CMK (cell line): ENCODE measurements at places on chromosomes 3 and 15.

DNA sequence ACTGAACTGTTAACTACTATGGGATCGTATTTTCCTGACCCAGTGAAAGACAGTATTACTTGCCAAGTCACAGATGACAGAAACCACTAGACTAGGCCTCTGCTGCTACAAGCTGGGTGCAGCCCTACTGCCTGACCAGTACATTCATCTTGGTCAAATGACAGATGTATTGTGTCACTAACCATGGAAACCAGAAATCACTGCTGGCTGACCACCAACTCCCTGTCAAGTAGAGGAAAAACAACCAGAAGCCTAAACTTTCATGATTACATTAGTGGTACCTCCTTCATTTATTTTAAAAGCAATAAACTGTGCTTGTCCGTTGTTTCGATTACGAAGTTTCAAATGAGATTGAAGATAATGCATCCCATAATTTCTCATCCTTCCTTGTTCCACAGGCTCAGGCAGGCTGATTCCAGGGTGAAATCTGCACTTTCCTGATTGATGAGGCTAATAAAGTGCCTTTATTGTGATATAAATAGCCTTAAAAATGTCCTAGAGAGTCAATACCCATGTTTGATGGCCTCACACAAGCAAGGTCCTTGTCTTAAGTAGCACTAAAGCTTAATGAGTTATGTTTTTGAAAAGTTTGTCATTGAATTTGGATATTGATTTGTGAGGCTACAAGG lies 309.7 kb downstream of the LSAMP start:
- no peak for DNase-seq

DNA sequence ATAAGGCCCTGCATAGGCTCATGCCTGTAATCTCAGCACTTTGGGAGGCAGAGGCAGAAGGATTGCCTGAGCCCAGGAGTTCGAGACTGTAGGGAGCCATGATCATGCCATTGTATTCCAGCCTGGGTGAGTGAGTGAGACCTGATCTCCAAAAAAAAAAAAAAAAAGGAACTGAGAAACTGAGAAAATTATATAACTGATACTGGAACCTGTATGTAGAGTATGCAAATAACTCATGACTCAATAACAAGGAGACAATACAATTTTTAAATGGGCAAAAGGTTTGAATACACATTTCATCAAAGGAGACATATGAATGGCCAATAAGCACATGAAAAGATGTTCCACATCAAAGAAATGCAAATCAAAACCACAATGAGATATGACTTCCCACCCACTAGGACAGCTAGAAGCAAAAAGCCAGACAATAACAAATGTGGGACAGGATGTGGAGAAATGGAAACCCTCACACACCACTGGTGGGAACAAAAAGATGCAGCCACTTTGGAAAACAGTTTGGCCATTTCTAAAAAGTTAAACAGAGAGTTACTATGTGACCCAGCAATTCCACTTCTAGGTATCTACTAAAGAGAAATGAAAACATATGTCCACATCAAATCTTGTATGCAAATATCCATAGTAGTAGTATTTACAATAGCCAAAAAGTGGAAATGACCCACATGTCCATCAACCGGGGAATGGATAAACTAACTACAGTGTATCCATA lies 70.7 kb downstream of the IQSEC1 start:
- no peak for DNase-seq

DNA sequence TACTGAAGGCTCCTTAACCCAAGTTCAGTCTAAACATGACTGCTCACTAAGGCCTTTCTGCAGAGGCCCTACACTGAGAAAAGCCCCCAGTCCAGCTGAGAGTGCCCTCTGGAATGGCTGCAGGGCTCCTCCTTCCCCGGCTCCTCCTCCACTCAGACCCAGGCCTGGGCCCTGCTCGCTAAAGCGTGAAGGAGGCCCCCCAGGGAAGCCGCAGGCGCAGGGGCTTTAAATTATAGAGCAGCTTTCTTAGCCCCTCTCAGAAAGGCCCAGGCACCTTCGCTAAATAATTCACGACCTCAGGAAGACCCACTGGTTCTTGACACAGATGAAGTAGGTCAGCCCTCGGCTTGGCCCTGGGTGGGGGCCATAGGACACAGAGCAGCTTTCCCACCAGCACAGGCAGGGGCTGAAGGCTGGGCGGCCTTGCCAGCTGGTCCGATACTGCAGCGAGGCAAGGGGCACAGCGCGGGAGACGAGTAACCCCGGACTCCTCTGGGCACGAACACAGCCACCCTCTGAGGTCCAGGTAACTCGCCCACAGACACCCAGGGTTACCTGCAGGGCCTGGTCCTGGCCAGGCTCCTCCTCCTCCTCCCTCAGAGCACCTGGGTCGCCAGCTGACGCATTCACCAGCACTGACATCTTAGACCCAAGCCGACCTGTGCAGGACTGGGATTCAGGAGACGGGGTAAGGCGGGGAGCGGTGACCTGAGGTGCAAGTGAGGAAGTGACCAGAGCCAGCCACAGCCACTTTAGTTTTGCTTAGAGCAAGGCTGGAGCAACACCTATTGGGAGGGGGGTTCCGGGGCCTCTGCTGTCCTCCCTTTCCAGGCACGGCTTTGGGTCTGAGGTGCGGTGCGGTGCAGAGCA lies 36.9 kb downstream of the RBPMS2 start:
- no peak for DNase-seq

DNA sequence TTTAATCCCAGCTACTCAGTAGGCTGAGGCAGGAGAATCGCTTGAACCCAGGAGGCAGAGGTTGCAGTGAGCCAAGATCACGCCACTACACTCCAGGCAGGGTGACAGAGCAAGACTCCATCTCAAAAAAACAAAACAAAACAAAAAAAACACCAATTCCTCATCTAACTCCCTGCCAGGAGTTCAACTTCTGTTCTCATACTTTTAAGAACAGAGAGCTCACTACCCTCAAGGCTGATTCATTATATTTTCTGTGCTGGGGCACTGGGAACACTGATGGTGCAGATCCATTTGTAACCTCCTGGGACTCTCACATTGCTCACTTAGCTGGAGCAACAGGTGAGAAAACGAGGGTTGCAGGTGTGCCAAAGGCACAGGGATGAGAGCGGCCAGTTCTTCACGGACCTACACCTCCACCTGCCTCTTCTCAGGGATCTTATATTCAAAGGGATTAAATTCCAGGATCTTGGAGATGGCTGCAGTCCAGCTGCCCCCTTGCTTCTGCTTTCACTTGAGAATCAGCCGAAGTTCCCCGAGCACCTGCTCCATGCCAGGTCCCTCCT lies 12.3 kb upstream of the CSK start:
- DNase-seq, result no peak

DNA sequence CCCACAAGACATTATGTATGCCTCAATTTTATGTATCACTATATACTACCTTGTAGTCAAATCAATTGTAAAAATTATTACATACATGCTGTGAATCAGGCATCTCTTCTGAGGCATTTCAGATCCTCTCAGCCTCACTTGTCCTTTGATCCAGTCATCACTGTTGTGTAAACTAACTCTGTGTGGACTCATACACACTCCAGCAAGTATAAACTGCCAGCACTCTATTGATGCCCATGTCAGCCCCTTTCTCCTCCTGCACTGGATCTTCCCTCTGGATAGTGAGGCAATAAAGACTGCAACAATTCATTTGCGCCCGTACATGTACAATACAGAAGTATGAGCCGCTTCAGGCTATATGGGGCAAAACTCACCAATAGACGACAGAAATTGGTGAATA lies 364.7 kb upstream of the TGFBR2 start:
- DNase-seq, result no peak

DNA sequence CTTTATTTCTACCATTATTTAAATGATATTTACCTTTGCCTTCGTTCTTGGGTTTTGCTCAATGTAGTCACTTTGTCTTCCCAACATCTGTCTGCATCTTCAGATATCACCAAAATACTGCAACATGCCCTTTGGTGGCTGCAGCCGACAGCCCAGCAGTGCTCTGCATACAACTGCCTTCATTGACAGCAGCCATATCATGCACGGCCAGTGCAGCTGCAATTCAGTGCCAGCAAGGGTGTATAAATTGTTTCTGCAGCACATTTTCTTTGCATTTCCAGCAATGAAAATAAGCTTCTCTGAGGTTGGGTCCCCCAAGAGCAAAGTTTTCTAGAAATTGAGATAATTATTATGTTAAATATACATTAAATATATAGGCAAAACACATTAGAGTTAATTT lies 6.0 kb upstream of the PLSCR5 start:
- DNase-seq, result no peak

DNA sequence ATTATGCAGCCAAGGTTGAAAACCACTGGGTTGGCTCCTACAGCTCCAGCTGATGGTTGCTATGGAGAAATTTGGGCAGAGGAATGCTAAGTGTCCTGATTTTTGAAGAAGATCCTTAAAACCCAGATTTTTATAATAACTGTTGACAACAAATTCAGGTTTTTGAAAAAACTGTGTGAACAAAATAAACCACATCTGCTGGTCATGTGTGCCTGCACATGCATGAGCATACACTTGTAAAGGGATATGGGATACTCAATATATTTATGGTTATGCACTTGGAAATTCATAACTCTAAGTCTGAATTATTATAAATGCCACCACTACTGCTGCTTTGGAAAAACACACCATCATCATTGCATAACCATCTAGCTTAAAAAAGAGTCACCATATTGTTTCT lies 133.7 kb downstream of the THRB start:
- DNase-seq, result no peak

GRCh38 chr15:88908123-88908522 lies 5.1 kb downstream of the MFGE8 start:
- DNase-seq, result no peak

GRCh38 chr3:143135150-143135549 lies 15.6 kb downstream of the CHST2 start:
- no peak for DNase-seq

DNA sequence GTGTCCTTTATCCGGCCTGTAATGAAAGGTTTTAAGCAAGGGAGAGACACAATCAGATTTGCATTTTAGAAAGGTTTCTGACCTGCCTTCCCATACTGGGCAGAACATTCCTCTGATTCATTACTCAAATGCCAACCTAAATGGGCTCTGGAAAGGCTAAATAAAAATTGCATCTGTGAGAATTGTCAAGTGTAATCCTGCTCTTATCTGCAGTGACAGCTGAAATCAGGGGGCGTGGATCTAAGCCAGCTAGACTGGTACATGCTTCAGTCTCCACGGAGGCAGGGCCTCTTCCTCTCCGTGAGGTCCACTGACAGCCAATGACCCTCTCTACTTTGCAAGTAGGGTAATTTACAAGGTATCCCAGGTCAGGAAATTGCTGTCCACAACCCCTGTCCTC lies 32.5 kb upstream of the MINAR1 start:
- no peak for DNase-seq

DNA sequence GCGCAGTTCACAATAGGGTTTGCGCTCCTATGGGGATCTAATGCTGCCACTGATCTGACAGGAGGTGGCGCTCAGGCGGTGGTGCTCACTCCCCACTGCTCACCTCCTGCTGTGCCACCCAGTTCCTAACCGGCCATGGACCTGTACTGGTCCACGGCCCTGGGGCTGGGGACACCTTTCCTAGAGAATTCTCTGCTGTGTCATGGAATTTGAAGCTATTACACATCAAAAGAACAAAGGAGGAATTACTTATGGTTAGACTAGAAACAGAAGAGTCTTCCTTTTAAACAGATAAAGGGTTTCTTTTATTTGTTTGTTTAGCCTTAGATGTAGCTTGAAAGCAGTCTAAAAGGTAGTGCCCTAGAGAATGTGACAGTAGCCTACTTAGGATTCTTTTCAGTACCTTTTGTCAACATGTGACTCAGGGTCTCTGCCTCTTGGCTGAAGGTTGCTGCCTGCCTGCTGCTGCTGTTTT lies 50.3 kb downstream of the PAK2 start:
- DNase-seq, result no peak

DNA sequence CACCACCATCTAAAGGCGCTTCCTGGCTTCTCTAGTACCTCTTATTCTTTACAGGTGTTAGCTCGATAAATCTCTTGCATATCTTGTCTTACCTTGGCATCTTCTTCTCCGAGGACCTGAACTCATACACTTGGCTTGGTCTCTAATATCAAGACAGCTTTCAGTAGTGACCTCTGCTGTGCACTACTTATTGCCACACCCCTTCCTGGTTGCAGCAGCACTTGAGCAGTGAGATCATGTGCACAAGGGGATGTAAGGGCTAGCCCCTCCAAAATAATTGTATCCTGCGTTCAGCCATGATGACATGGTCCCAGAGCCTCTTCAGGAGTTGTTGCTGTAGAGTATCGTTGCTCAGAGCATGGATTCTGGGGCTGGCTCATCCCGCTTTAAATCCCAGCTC lies 1.3 kb upstream of the PLA1A start:
- DNase-seq, result no peak

DNA sequence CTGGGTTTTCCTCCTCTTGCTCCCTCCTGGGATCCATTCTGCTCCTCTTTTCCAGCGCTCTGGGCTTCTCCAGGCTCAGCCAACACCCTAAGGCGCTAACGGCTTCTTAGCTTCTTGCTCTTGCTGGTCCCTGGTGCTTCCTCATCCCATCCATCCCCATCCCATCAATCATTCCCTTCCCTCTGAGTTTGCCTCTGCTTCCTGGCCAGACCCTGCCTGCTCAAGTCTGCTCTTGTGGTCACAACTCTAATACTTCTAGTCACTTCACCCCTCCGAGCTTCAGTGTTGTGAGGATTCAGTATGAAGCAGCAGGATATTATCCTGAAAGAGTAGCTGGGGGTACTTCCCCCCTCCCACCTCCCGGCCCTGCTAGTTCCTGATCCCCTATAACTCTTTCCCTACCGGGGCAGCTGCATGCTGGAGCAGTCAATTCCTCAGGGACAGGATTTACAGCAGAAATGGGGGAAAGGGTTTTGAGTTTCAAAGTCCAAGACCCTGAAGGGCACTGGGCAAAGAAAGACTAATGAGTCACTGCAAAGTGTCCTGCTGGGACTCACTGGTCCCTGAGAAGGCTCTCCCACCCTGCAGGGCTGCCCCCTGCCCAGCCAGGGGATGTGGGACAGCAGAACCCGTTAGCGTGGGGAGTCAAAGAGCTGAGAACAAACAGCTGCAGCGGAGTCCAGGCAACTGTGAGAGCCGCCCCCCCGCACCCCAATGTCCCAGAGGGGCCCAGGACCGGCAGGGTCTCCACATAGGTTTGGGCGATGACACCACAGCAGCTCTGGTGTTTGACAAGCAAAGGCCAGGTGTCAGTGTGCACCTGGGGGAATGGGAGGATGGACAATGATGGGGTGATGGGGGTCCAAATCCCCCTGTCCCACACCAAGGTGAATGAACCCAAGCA lies 2.3 kb upstream of the SYNM start:
- no peak for DNase-seq

DNA sequence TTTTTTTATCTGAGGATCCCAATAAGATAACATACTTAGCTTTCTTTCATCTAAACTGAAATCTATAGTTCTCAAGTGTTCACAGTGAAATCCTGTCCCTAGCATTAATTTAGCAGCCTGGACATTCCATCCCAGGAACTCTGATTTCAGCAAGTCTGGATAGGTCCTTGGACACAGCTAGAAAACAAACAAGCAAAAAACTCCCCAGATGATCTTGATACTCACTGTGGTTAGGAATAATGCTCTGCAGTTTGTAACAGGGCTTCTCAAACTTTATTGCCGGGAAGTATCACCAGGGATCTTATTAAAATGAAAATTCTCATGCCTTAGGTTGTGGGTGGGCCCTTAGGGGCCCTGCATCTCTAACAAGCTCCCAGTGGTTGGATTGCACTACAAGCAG lies 24.3 kb downstream of the THBS1 start:
- DNase-seq, result no peak

GRCh38 chr3:77814845-77815244 lies 774.9 kb downstream of the ROBO2 start:
- DNase-seq, result no peak
